Dermis blood vessel endothelial cell (primary cell): ENCODE measurements at places on chromosomes 16 and 17. TPM values are rescaled to one million over a fixed set of nuclear protein-coding genes. Genes with fewer than 3 reads are reported as not detected.

DNA sequence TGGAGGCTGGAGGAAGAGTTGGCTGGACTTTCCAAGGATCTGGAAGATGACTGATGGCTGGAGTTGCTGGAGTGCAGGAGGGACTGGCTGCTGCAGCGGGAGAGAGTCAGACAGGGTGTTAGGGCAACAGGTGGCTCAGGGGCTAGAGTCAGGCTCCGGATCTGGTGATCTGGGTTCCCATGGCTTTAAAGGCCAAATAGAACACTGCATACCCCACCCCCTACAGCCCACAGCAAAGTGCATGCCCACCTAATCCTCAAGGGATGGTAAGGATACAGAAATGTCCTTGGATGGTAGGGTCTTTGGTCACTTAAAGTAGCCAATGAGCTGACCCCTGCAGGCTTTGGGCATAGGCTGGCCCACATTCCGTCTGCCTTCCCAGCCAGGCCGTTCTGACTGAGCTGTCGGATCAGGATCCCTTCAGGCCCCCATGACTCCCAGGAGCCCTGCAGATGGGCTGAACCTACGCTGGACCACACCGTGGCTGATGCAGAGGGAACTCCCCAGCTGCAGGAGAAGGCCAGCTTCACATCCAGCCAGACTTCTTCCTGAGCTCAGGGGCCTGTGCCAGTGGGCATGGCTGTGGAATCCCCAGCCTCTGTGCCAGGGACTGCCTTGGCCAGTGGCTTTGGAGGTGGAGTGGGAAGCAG lies 13.9 kb downstream of the TNS4 start:
- no peak for DNase-seq

GRCh38 chr17:56623383-56623782 lies 29.9 kb downstream of the NOG start:
- no peak for DNase-seq

The CACNA1G gene
- not detected in 2 replicates for total RNA-seq

DNA sequence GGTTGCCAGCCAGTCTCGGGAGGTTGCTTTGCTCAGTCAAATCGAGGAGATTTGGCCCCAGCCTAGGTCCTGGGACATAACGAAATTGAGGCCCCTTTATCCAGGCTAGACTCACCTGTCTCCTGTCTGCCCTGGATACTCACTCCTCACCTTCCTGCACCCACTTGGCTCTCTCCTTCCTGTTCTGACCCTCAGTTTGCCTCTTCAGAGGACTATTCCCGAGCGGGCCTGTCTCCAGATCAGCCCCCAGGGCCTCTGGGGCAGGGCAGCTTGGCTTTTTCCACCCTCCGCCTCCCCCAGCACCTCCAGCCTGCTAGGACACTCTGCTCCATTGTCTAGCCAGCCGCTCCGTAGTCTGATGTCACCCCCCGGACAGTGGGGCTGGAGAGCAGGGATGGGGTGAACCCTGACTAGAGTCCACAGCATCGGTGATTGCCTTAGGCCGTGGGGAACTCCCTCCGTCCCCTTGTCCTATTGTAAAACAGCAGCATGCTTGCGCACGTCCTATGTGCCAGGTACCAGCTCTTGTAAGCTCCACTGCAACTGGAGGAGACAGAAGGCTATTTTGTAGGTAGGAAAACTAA lies 8.8 kb downstream of the WFIKKN2 start:
- DNase-seq = no peak

The SCNN1G gene
- total RNA-seq = 0.68 and 2.6 TPM in 2 replicates

DNA sequence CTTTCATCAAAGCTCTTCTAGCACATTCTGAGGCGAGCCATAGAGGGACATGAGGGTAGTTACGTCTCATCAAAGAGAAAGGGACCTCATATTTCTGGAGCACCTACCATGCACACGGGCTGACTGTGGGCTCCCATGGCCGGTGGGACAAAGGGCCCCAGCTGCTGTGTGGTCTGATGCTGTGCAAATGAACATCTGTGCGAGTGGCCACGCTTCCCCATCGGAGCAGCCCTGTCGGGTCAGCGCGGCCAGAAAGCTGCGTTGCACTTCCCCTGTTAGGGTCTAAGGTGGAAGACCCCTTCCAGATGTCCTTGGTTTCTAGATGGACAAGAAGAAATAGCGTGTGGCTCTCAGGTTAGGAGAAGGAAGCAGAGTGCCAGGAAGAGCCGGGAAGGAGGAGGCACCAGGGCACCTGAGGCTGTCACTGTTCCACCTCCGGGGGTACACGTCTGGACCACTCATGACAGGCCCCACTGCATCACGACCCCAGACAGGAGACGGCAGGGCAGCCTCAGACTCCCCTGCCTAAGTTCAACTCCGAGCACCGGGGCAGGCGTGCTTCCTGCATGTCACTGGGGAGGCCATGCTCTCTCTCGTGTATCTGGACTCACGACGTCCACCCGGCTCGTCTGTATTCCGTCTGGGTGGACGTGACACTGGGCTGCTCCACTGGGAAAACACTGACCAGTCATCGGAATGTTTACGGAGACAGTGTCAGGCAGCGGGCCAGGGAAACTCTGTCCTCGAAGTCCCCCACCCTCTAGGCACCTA lies 8.5 kb upstream of the BAIAP2 start:
- DNase-seq = no peak

The FGF11 gene
- 0.28 and 0.51 TPM in 2 replicates for total RNA-seq

GRCh38 chr16:78816499-78817195 lies 717.2 kb downstream of the WWOX start:
- no peak for DNase-seq

DNA sequence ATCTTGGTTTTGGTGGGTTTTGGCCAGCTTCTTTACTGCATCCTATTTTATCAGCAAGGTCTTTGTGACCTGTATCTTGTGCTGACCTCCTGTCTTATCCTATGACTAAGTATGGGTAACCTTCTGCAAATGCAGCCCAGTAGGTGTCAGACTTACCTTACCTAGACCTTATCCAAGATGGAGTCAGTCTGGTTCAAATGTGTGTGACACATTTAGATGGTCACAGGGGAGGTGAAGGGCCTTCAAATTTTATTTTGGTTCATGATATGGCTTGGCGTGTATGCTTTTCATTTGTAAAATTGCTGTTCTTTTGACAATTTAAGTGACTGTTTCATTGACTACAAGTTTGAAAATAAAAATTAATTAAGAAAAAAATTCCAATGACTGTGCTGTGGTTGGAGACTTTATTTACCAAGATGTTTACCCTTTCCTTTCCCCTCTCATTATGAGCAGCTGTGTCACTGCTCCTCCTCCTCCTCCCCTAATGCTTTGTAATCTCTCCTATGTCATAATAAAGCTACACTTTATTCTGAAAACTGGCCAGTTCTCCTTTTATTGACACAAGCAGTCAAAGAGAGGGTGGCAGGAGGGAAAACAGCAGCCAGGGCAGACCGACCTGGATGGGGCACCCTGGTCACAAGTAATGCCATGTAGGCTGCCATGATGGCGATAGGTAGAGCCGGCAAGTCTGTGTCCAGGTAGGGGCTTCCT lies 49.4 kb downstream of the TNFRSF13B start:
- peak; percentile 28 for DNase-seq

The NHLRC4 gene
- 1.9 and 2.7 TPM in 2 replicates for total RNA-seq

The RHOT2 gene
- total RNA-seq = 32.9 and 49.0 TPM in 2 replicates

The SPAG9 gene
- total RNA-seq = 121 and 122 TPM in 2 replicates

DNA sequence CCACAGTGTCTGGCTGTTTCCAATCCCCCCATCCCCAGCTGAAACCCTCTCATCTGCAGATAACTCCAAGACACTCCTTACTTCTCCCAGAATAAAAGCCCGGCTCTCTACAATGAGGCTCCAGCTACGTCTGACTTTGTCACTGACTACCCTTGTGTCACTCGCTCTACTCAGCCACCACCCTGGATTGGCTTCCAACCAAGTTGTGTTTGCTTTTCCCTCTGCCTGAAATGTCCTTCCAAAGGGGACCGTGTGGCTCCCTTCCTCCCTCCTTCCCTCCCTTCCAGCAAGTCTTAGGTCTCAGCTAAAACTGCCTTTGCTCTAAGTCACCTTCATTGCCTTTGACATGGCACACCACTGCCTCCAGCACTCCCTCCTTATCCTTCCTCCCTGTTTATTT lies 42.8 kb downstream of the CDH1 start:
- no peak for DNase-seq

- no peak for DNase-seq
Measured at GRCh38 chr16:68756239-68756915, 19.3 kb downstream of the CDH1 start.

The TBC1D3K gene
- not detected in 2 replicates for total RNA-seq

DNA sequence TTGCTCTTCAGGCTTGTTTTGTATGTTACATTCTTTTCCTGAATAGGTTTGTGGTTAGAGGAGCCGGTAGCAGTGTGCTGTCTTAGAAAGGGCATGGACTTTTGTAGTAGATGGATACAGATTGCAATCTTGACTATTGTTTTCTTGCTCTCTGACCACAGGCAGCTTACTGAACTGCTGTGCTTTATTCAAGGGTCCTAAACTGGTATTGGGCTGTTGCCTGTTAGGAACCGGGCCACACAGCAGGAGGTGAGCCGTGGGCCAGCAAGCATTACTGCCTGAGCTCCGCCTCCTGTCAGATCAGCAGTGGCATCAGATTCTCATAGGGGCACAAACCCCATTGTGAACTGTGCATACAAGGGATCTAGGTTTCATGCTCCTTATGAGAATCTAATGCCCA lies 373.9 kb downstream of the CPPED1 start:
- DNase-seq = no peak

- no peak for DNase-seq
Measured at GRCh38 chr16:74931445-74931844, 53.5 kb downstream of the WDR59 start.

- DNase-seq = peak; percentile 28
Measured at GRCh38 chr16:56401482-56401881, 23.9 kb downstream of the AMFR start.

DNA sequence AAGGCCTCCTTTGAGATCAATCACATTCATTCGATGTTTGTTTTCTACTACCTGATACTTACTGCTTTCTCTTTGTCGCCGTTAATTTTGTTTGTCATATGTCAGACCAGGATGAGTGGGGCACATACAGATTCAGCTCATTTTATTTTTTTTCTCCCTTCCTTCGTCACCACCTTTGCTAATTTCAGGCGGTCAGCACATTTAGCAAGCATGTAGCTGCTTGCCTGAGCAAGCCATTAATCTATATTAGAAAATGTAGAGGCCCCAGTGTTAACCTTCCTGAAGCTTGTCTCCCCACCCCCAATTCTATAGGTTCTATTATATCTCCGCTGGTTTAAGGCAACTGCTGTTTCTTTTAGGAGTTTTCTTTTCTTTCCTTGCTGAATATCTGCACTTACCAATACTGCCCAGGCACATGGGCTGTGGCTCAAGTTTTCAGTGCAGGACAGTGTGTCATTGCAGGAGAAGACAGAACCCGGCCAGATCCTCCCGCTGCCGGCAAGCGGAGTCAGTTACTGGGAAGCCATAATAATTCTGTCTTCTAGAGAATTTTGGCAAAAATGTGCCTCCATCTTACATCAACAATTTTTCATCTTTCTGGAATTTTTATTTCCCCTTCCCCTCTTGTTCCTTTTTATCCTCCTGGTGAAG lies 714.3 kb downstream of the WWOX start:
- DNase-seq = no peak

The FAM171A2 gene
- 7.0 and 9.7 TPM in 2 replicates for total RNA-seq

GRCh38 chr16:58850019-58850677 lies 116.0 kb upstream of the GOT2 start:
- no peak for DNase-seq

The PTX4 gene
- total RNA-seq = 0.09 TPM in 1 of 2 replicates, not detected in the other

DNA sequence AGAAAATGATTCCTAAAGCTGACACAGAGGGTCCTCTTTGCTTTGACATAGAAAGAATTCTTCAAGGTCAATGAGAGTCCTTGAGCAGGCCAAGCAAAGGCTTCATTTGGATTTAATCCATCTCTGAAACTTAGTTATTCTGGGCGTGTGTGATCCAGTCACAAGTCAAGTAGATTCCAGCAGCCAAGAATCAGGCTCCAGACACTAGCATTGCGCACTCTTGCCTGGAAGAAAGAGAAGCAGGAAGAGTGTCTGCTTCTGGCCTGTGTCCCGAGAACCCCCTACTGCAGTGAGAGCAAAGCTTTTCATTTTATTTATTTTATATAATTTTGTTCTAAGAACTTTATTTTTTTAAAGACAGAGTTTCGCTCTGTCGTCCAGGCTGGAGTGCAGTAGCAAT lies 88.2 kb upstream of the CACNG5 start:
- no peak for DNase-seq

The PIK3R6 gene
- total RNA-seq = not detected in 2 replicates

DNA sequence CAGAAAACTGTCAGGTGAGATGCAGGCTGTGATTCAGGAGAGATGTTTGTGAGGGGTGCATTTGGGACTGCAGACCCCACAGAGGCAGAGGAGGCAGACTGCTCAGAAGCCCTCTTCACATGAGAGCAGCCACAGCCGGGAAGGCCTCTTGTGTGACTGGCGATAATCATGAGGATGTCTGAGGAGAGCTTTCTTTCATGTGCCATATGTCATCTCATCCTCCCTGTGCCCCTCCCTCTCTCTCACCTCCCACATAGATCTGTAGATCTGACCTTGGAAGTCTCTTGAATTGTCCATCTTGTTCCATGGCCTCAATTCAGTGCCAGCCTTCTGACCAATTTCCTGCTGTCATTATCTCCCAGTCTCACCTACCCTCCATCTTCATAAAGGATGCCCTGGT lies 50.5 kb downstream of the EPN2 start:
- DNase-seq = no peak

DNA sequence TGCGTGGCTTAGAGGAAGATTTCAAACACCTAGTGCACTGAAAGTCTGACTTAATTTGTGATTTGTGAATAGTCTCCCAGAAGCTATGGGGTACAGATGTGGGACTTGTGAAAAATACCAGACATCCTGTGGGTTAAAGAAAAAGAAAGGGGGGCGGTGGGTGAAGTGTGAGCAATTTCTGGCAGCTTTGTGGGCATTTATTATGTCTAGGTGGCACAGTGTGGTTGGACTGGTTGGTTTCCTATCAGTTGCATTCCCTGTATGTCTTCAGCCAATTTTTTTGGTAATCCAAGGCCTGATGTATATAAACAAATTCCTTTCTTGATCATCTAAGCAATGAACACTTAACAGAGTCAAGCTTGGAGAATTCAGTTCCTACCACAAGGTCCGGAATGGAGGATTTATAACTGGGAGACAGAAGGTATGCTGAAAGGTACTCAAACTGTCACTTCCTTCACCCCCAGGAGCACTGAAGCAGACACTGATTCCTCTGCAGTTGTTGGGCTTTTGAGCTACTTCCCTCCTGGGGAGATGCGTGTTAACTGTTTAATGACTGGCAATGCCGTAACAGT lies 211.6 kb downstream of the WWOX start:
- no peak for DNase-seq

- DNase-seq = no peak
Measured at GRCh38 chr17:80246266-80246681, 14.4 kb upstream of the RNF213 start.

The NACA2 gene
- not detected in 2 replicates for total RNA-seq
